ENCODE measurements at places on chromosomes 5 and 9.

GRCh38 chr5:138752341-138752950, 779 bp upstream of the CTNNA1 start:
- no peak for DNase-seq

- no peak for DNase-seq
Measured at GRCh38 chr5:59665086-59665831, 228.3 kb downstream of the PDE4D start.

GRCh38 chr9:89839449-89839848, 234.6 kb downstream of the GADD45G start:
- no peak for DNase-seq

GRCh38 chr5:61394078-61394704, 62.1 kb downstream of the ZSWIM6 start:
- DNase-seq: no peak

DNA sequence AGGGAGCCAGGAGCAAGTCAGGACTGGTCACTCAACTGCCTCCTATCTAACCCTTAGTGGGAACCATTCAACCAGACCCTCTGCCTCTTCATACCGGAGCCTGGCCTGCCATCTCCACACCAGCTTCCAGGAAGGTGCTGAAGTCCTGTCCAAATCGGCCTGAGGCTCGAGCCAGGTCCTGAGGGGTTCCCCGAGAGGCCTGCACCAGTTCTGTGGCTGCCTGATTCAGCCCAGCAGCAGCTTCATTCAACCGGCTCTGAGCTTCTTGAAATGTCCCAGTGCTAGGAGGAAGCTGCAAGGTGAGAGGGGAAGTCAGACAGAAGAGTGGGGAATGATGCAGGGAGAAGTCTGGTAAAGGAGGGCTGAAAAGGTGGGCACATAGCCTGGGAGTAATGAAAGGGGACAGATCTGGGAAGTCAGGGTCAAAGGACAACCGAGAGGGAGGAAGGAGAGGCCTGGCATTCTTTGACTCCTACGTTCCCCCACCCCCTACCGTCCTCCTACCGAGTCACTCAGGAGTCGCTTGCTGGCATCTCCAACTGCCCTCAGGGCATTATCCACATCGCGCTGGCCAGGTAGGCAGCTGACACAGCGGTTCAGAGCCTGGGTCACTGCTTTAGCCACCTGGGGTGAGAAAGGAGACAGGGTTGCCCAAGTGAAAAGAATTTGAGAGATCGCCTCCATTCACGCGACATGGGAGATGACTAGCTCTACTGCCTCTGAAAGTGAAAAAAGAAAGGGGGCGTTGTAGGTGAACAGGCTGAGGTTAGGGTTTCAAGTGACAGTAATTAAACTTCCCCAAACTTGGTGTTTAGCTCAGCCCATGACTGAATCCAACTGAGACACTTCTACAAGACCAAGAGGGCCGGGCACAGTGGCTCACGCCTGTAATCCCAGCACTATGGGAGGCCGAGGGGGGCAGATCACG, 20.2 kb downstream of the TLN1 start:
- no peak for DNase-seq

GRCh38 chr5:93150311-93151012, 430.6 kb downstream of the NR2F1-AS1 start:
- no peak for DNase-seq

- DNase-seq: no peak
Measured at GRCh38 chr5:165805756-165806155, 2300.3 kb downstream of the MAT2B start.

DNA sequence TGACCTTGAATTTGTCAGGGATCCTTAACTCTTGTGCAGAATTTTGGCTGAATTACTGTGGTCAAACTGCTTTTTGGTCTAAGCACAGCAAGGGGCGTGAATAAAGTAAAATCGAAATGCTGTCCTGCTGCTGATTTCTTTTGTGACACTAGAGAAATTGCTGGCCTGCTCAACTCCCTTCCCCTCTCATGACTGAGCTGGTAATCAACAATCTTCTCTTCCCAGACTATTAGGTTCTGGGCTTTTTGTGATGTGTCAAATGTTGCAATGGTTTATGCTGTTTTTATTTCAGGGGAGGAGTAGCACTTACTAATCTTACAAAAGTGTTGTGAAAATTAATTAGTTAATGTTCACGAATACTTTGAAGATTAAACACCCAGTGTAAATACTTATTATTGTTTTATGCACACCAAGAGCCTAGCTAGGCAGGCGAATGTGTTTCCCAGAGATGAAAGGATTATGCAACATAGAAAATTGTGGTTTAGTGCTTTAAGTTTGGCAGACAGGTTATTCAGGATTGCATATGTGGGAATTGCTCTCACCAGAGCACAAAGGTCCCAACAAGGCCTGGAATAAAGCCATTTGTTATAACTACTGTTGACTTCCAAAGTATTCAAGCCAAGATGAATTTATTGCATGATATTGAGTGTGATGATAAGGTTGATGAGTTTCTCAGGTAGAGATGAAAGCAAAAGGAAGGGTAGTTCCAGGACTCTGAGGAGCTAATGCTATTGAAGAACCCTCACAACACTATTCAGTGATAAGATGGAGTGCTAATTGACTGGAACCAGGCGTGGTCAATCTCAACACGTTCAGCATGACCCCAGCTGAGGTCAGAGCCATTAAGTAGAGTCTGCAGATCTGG, 280.7 kb upstream of the ZNF608 start:
- no peak for DNase-seq

GRCh38 chr9:89980600-89980999, 375.8 kb downstream of the GADD45G start:
- DNase-seq: no peak

DNA sequence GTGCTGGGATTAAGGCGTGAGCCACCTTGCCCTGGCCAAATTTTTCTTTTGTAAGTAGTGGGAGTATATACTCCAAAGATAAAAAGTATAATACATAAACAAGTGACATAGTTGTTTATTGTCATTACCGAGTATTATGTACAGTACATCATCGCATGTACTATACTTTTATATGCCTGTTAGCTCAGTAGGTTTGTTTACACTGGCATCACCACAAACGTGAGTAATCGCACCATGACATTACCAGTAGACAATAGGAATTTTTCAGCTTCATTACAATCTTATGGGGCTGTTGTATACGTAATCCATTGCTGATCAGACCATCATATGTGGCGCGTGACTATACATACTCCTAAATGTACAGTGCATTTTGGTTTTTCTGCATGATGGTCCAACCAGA, 9.8 kb downstream of the SECISBP2 start:
- no peak for DNase-seq

DNA sequence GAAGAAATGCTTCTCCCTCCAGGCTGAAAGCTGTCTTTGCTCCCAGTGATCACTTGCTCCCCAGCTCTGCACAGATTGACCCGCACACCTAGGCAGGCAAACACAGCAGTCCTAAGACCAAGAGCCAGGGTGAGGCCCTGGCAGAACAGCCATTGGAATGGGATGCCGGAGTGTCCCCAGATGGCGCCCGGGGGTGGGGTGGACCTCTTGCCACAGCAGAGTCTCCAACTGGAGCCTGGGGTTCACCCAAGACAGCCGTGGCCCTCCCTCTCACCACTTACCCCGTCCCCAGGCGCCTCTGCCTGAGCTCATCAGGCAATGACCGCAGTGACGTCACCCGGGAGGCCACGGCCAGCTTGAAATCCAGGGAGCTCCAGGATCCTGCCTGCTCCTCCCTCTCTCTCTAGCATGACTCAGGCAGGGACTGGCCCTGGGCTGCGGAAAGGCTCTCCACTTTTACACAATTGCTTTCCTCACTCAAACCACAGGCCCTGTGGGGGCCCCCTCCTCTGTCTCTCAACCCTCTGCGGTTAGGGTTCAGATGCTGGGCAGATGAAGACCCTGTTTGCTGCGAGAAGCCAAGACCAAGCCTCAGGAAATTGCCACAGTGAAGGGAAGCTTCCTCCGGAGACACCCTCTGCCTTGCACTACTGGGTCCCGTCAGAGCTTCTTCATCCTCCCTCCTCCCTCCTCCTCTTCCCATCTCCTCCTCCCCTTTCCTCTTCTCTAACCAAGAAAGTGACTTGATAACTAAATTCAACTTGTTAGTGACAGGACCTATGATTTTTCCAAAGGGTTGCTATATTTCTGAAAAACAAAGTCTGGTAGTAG, 24.3 kb upstream of the PTGES start:
- peak; percentile 46 for DNase-seq

- DNase-seq: no peak
Measured at GRCh38 chr9:14170973-14171596, 142.9 kb downstream of the NFIB start.

- no peak for DNase-seq
Measured at GRCh38 chr5:115050866-115051265, 118.8 kb downstream of the TRIM36 start.

- DNase-seq: no peak
Measured at GRCh38 chr5:82164977-82165713, 113.0 kb downstream of the RPS23 start.

DNA sequence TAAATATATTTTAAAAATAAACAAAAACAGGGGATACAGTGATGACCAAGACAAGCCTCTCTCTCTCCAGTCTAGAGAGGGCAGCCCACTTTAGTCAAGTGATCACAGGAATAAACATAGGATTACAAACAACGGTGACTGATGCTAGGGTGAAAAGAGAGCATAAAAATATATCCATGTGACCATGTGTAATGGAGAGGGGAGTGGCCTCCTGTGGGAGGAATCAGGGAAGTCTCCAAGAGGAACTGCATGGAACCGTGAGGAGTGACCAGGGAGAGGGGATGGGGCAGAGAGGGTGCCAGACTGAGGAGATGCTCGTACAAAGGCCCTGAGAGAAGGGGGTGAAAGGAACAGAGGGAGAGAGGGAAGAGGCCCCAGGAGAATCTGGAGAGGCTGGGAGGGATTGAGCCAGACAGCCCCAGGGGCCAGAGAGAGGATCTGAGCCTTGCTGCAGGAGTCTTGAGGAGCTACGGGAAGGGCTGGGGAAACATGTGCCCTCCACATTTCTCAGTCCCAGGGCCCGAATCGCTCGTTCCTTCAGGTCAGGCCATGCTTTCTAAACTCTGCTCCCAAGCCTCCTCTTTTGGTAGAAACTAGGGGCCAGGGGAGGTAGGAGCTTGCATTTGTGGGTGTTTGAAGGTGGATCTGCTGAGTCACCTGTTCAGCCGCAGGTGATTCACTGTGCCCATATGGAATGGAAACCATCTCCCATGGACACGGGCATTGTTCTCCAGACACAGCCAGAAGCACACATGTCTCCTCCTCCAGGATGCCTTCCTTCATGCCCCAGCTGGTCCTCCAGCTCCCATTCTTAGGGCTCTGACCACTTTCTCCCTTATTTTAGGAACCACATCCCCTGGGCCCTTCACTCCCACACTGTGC, 63.8 kb downstream of the PAX5 start:
- DNase-seq: no peak

DNA sequence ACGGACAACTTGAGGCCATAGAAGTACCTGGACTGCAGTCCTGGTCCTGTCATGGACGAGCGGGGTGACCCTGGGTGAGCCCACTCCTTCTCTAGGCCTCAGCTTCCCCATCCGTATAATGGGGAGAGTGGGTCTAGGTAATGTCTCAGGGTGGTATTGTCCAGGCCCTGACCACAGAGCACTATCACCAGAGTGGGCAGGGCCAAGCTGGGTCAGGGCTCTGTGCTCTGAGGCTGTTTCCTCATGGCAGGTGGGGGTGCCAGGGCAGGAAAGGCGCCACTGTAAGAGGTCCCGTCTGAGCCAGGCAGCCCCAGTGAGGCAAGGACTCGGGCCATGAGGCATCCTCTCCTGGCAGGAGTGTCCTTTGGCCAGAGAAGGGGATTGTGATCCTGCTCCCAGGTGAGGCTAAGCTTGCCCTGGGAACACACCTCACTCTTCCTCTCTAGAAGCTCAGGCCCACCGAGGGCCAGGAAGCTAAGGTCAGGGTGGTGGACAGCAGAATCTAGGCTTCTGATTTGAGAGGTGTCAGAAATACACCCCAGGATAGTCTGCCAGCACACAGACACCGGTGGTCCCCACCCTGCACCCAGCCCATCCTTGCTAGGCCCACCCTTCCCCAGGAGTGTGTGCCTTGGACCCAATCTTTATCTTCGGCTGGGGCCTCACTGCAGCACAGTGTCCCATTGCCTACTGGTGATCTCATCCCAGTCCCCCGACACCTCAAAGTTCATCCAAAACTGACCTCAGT, 1.5 kb upstream of the MYOZ3 start:
- DNase-seq: no peak

GRCh38 chr5:122940890-122941289, 95.5 kb downstream of the SNX24 start:
- DNase-seq: no peak

DNA sequence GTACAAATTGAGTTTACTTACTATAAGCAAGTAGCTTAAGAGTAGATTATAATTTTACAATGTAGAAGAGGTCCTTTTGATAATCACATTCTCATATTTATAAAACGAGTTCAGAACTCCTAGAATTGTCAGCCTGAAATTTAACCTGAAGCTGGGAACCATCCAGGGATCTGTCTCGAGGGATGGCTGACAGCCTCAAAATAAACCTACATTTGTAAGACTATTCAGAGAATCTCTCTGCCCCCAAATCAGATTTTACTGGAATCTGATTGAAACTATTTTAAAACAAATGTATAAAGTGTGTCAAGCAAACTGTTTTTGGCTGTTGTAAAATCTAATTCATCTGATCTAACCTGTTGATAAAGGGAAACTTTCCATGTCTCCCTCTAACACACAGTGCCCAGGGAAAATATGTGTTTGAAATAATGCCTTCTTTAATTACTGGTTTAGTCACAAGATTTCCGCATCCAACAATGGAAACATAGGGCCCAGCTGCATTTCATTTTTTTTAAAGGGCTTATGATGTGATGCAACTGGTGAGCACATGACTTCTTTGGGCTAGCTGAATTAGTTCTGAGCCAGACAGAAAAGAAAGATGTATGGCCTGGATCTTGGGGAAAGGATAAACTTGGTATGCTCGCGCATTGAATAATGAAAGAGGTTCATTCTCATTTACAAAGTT, 30.3 kb downstream of the SLC25A46 start:
- DNase-seq: no peak

- DNase-seq: no peak
Measured at GRCh38 chr5:136413196-136413595, 47.9 kb upstream of the TRPC7 start.

- DNase-seq: no peak
Measured at GRCh38 chr9:130036099-130036498, 6.9 kb downstream of the FNBP1 start.

DNA sequence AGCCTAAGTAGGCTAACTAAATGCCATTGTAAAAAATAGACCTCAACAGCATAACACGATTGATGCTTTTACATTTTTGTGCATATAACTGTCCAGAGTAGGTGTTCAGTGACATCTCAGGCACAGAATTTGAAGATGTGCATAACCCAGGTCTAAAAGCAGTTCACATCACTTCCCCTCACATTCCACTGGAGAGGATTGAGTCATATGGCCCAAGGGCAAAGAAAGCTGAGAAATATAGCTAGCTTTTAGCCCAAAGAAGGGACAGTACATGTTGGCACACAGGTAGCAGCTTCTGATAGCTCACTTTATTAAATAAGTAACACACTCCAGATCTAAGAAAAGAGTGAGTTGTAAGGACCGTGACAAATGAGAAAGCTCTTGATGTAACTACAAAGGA, 2259.5 kb upstream of the WWC1 start:
- no peak for DNase-seq

DNA sequence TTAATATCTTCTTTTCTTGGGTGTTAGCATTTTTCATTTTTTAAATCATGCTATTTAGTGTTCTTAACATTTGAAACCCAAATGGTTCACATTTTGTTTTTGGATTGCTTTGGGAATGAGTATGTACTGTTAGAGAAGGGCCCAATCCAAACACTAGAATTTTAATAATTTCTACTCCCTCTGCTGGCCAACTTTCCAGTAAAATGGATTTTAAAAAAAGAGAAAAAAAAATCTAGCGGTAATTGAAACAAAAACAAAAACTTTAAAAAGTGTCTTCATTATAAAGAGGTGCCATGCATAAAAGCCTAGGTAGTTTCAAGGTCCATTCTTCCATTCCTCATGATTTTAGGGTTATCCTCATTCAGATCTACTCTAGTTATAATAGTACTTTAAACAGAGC, 32.1 kb upstream of the RICTOR start:
- no peak for DNase-seq
